ENCODE measurements at places on chromosomes 6 and 20. TPM values are rescaled to one million over a fixed set of nuclear protein-coding genes. Genes with fewer than 3 reads are reported as not detected.

- no peak overlapping the region for H3K4me3 ChIP-seq
- H3K4me1 ChIP-seq = no peaks in the 10 kb centered on the region
- no peak for DNase-seq
Observed at GRCh38 chr6:148087659-148088058, 255.0 kb upstream of the SASH1 start.

The ALDH8A1 gene
- total RNA-seq = 1.2 TPM

DNA sequence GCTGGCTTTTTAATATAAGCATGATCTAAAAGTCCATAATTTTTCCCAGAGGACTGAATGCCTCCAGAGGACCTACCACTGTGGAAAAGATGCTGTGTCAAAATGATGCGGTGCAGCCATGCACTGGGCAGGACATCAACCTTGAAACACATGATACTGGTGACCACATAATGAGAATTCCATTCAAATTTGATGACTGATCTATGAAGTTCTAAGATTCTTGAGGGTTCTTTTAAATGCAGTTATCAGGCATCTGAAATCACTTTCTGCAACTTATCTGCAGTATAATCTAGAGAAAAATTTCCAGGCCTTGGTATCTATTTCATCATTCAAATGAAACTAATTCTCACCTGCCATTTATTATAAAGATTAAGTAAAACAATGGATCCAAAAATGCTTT, 15.0 kb upstream of the MARCKS start:
- peaks cover 6% of the 10 kb centered on the region for H3K27me3 ChIP-seq
- DNase-seq = no peak
- H3K4me3 ChIP-seq = no peak overlapping the region
- no peak overlapping the region for H3K27ac ChIP-seq
- no peaks in the 10 kb centered on the region for H3K36me3 ChIP-seq

DNA sequence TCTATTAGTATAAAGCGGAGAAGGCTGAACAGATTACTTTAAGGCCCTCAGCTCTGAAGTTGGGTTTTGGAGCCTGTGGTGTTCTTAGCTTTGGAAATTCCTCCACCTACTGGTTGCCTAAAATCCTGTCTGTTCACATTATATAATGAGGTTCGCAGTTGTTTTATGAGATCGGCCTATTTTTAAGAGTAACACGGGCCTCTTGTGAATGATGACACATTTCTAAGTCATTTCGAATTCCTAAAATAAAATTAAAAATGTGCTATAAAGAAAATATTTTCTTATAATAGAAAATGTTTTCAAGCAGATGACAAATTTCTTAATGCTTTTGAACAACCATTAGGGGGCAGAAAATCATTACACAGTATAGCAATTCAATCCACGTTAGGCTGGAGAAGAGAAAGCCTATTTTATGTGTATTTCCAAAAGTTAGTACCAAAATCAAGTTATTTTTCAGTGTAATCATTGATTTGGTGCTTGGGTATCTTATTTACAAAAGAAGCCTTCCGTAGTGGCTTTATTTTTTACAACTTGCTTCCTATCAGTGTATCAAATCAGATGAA, 15.8 kb upstream of the FAM8A1 start:
- H3K4me1 ChIP-seq = peaks cover 8% of the 10 kb centered on the region
- DNase-seq = no peak
- H3K27ac ChIP-seq = no peak overlapping the region
- no peak overlapping the region for H3K4me3 ChIP-seq
- peaks cover 3% of the 10 kb centered on the region for H3K36me3 ChIP-seq
- H3K27me3 ChIP-seq = peaks cover 10% of the 10 kb centered on the region

DNA sequence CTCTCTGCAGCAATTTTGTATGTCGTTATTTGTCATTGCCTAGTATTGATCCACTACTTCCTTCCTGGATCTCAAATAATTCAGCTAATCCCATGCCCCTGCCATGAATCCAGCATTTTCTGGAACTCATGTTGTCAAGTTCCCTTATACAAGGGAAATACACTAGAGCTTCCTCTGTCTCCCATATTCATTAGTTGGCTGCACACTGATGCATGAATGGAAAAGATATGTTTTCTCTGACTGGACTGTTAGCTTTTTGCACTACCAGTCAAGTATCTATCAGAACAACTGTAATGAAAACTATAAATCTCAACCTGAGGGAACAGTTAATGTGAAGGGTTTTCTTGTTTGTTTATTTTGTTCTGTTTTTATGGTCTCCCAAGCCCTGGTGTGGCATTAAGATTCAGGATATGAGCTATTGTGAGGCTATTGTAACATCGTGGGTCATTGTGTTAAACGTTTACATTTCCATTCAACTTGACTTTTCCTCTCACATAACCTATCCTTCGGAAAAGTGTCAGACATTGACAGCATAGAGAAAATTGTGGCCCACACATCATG, 102.5 kb upstream of the FAM8A1 start:
- no peak for DNase-seq
- no peaks in the 10 kb centered on the region for H3K36me3 ChIP-seq
- H3K27me3 ChIP-seq = peaks cover 15% of the 10 kb centered on the region

- DNase-seq = no peak
- H3K4me3 ChIP-seq = no peak overlapping the region
- H3K4me1 ChIP-seq = peaks cover 40% of the 10 kb centered on the region
- H3K36me3 ChIP-seq = peaks cover 3% of the 10 kb centered on the region
- H3K27ac ChIP-seq = no peak overlapping the region
Observed at GRCh38 chr20:10492065-10492464, 57.0 kb downstream of the SLX4IP start.

The KIAA1755 gene
- not detected for total RNA-seq

DNA sequence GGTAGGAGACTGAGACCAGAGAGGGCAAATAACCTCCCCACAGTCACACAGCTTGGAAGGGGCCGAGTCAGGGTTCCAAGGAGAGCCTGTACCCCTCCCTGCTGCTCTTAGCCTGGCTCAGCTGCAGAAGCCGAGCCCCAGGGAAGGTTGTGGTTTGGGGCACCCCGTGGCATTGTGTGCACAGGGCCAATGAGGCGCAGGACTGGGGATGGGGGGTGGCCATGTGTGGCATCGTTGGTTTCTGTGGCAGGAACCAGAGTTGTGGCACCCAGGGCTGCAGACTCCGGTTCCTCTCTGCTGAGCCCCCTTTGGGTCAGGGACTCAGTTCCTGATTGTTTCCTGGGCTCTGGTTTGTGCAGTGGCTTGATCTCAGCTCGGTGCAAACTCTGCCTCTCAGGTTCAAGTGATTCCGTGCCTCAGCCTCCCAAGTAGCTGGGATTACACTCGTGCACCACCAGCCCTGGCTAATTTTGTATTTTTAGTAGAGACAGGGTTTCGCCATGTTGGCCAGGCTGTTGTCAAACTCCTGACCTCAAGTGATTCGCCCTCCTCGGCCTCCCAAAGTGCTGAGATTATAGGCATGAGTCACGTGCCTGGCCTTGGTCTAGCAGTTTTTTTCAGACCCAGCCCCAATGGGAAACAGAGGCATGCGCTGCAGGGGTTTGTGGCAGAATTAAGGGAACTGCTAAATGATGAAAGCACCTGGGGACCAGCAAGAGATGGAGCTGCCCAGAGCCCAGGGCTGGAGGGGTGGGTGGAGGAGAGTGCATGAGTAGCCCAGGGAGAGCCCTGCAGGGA, 221.0 kb upstream of the SULF2 start:
- no peaks in the 10 kb centered on the region for H3K27me3 ChIP-seq
- no peak overlapping the region for H3K4me3 ChIP-seq
- DNase-seq = no peak
- H3K27ac ChIP-seq = no peak overlapping the region
- H3K4me1 ChIP-seq = no peaks in the 10 kb centered on the region
- no peaks in the 10 kb centered on the region for H3K36me3 ChIP-seq

The ARFGEF3 gene
- 0.50 TPM for total RNA-seq

The PPP1R3G gene
- total RNA-seq = 0.08 TPM

DNA sequence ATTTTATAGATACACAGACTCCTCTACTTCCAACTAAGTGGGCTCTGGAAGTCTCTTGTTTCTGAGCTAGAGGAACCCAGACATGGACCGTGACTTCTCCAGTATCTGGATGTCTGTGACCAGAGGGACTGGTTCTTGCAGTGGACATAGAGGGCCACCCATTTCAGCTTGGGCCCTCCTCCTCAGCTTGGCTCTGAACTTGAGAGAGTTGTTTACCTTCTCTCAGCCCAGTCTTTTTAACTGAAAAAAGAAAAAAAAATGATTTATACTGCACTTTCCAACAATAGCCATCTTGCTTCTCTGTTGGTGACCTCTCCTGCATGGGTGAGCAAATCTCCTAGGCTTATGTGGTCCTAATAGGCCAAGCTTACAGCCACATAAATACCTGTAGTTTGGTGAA, 60.3 kb upstream of the TMEM181 start:
- no peak overlapping the region for H3K4me3 ChIP-seq
- no peak overlapping the region for H3K27ac ChIP-seq
- DNase-seq = no peak
- H3K4me1 ChIP-seq = no peaks in the 10 kb centered on the region
- peaks cover 3% of the 10 kb centered on the region for H3K36me3 ChIP-seq
- no peaks in the 10 kb centered on the region for H3K27me3 ChIP-seq

DNA sequence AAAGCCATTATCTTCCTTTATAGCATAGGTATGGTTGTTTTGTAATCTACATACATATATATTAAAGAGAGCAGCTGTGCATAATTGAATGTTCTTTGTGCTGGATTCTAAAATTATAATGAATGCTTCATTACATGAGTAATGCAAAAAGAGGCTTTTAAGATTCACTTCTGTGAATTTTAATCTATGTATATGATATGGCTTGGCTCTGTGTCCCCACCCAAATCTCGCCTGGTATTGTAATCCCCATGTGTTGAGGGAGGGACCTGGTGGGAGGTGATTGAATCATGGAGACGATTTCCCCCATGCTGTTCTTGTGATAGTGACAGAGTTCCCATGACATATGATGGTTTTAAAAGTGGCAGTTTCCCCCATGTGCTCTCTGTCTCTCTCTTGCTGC, 255.4 kb downstream of the GRM1 start:
- H3K4me1 ChIP-seq = no peaks in the 10 kb centered on the region
- H3K27me3 ChIP-seq = no peaks in the 10 kb centered on the region
- no peak overlapping the region for H3K27ac ChIP-seq
- H3K36me3 ChIP-seq = no peaks in the 10 kb centered on the region

- DNase-seq = no peak
- peaks cover 2% of the 10 kb centered on the region for H3K36me3 ChIP-seq
- peaks cover 44% of the 10 kb centered on the region for H3K27me3 ChIP-seq
- peaks cover 21% of the 10 kb centered on the region for H3K4me1 ChIP-seq
- no peak overlapping the region for H3K27ac ChIP-seq
Observed at GRCh38 chr6:26502165-26502564, 2.1 kb downstream of the BTN1A1 start.

- H3K4me3 ChIP-seq = no peak overlapping the region
- H3K27me3 ChIP-seq = peaks cover 30% of the 10 kb centered on the region
- DNase-seq = no peak
- no peaks in the 10 kb centered on the region for H3K36me3 ChIP-seq
- no peaks in the 10 kb centered on the region for H3K4me1 ChIP-seq
Observed at GRCh38 chr20:2080532-2081224, 20.9 kb upstream of the STK35 start.

- no peaks in the 10 kb centered on the region for H3K27me3 ChIP-seq
- peaks cover 7% of the 10 kb centered on the region for H3K4me1 ChIP-seq
- H3K4me3 ChIP-seq = no peak overlapping the region
- DNase-seq = no peak
- no peak overlapping the region for H3K27ac ChIP-seq
Observed at GRCh38 chr6:34332251-34333198, 59.9 kb downstream of the NUDT3 start.

DNA sequence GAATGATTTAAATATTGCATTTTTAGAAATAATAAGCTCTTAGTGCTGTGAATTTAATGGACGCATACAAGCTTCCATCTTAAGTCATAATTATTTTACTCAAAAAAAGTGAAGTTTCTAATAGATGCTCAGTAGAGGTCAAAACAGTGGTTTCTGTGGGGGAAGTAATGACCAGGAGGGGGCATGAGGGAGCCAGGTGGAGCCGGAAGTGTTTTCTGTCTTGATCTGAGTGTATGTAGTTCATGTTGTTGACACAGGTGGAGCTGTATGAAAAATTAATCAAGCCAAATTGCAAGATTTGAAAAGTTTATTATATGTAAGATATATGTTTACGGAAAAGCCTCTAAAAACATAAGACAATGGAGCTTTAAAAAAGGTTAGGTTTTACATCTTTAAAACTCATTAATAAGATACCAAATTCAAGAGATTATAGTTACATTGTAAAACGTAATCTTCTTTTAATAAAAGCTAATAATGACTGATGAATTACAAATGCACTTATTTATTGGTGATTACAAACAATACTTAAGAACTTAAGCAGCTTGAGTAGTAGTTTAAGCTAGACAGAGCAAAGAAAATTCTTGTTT, 68.0 kb downstream of the PLAGL1 start:
- H3K4me3 ChIP-seq = no peak overlapping the region
- no peaks in the 10 kb centered on the region for H3K27me3 ChIP-seq
- no peaks in the 10 kb centered on the region for H3K36me3 ChIP-seq
- no peak overlapping the region for H3K27ac ChIP-seq
- H3K4me1 ChIP-seq = peaks cover 5% of the 10 kb centered on the region

GRCh38 chr20:31840906-31841816, 4.2 kb downstream of the FOXS1 start:
- H3K36me3 ChIP-seq = no peaks in the 10 kb centered on the region
- no peak overlapping the region for H3K27ac ChIP-seq
- H3K4me1 ChIP-seq = peaks cover 13% of the 10 kb centered on the region
- H3K27me3 ChIP-seq = no peaks in the 10 kb centered on the region
- no peak for DNase-seq
- H3K4me3 ChIP-seq = no peak overlapping the region

The TAP1 gene
- 412 TPM for total RNA-seq

The TRIM10 gene
- not detected for total RNA-seq

- no peak overlapping the region for H3K27ac ChIP-seq
- H3K4me3 ChIP-seq = no peak overlapping the region
- no peaks in the 10 kb centered on the region for H3K36me3 ChIP-seq
- DNase-seq = no peak
- H3K4me1 ChIP-seq = no peaks in the 10 kb centered on the region
- H3K27me3 ChIP-seq = no peaks in the 10 kb centered on the region
Observed at GRCh38 chr20:52619671-52620070, 352.5 kb upstream of the TSHZ2 start.

DNA sequence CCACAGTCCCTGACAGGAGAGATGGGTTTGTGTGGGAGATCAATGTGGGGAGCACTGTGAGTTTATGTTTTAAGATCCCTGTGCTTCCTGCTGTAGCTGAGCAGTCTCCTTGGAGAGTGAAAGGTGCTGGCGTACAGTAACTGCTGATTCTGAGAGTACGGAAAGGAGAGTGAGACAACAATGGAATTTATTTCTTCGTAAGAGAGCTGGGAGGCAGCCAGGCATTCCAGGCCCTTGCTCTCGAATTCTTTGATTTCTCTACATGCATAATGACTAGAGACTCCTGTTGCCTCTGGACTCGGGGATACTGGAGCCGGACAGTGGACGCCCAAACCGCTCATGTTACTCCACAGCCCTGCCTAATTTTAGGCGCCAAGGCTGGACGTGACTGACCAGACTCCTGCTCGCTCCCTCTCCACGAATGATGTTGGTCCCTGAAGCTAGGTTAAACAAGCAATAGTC, 131.0 kb upstream of the PHACTR1 start:
- no peak for DNase-seq
- H3K27me3 ChIP-seq = no peaks in the 10 kb centered on the region
- H3K4me1 ChIP-seq = no peaks in the 10 kb centered on the region
- H3K27ac ChIP-seq = no peak overlapping the region
- H3K4me3 ChIP-seq = no peak overlapping the region

The CTCFL gene
- total RNA-seq = not detected
